ENCODE measurements at places on chromosomes 7 and 10.

DNA sequence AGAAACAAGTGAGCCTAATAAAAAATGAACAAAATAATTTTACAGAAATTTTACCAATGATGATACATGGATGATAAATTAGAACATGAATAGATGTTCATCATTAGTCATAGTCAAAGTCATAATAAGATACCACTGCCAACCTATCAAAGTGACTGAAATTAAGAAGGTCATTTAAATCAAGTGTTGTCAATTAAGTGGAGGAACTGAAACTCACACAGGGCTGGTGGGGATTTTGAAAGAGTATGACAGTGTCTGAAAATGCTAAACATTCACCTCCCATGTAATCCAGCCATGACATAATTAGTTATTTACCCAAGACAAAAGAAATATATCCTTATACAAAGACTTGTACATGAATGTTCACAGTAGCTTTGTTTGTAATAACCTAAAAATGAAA, 57.1 kb upstream of the DYNC1I1 start:
- peak; percentile 68 for DNase-seq

GRCh38 chr10:102451105-102451969, at the start of gene C10orf95:
Gene C10orf95 (minus strand): TSS chr10:102451543. CDS start chr10:102451093, 450 bp downstream.
- DNase-seq: no peak

DNA sequence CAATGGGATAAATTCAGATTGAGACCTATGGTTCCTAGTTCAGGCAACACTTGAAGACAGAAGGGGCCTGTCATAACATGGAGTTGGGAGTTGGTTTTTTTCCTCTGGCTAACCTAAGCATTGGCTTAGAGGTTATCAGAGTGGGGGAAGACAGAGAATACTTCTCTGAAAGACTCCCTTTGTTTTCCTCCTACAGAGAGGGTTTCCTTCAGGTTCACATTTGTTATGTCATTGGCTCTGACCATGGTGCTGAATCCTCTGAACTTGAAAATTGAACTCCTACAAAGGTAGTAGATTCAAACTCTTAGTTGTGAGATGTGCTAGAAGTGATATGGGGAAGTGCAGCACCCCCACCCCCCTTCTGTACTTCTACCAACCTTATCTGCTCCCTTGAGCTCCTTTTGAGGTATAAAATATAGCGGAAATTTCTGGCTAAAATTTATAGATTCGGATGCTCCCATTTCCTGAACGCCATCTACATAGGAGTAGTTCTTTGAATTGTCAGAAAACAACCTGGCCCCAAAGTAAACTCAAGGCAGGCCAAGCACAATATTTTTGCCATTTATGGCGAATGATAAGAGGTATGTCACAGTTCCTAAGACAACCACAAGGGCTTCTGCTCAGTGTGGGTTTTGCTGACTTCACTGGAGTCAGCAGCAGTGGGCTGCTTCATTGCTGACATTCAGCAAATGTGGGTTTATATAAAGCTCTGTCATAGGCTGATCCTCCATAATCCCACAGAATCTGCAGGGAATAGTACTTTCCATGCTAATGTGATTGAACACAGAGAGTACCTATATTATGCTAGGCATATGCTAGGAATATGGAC, 131.6 kb upstream of the KLF14 start:
- DNase-seq: no peak

DNA sequence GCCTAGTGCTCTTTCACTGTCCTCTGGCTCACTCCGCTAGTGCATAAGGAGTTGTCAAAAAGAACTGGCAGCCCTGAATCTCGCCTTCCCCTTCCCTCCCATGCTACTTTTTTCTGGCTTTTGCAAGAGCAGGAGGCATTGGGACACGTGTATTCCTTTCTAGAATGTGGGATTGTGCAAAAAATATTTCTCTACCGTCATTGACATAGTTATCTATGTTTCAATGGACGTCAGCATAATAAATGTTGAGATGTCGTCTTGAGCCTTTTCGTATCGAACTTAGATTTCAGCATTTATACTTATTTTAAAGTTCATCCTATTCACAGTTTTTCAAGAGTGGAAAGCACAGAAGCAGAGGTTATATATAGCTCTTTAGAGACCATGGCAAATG, 727 bp downstream of the ING3 start:
- DNase-seq: no peak

DNA sequence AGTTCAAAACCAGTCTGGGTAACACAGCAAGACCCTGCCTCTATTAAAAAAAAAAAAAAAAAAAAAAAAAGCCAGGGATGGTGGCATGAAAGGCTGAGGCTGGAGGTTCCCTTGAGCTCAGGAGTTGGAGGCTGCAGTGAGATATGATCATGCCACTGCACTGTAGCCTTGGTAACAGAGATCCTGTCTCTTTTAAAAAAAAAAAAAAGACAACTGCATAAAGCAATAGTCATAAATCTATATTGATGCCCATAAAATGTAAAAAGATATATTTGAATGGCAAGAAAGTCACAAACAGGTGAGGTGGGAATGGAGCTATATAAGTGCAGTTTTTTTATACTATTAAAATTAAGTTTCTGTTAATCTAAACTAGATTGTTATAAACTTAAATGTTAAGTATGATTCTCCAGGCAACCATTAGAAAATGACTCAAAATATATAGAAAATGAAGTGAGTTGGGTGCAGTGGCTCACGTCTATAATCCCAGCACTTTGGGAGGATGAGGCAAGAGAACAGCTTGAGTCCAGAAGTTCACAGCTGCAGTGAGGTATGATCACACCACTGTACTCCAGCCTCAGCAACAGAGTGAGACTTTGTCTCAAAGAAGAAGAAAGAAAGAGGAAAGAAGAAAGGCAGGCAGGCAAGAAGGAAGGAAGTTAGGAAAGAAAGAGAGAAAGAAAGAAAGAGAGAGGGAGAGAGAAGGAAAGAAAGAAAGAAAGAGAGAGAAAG, 13.4 kb upstream of the HNRNPH3 start:
- no peak for DNase-seq

- DNase-seq: no peak
Observed at GRCh38 chr10:71423250-71423649, 26.5 kb downstream of the CDH23 start.
